CD8-positive, alpha-beta memory T cell (primary cell): ENCODE measurements at places on chromosomes 5 and 9. TPM values are rescaled to one million over a fixed set of nuclear protein-coding genes. Genes with fewer than 3 reads are reported as not detected.

DNA sequence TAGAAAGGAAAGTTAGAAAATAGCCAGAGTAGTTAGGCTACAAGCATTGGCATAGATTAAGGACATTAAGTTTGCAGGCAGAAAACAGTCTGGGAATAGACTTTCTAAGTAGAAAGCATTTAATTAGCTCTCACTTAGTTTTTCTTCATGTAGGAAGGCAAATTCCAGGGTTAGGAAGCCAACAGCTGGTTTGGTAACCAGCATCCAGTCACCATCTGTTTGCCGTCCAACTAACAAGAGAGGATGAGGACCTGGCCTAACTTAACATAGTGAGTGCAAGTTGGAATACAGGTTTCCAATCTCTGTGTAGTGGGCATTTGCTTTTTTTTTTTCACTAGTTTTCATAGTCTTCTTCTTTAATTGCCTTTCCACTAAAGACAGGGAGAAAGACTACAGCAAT, 121.7 kb upstream of the NR3C1 start:
- DNase-seq: no peak

GRCh38 chr9:121279776-121280388, 11.9 kb downstream of the GSN start:
- no peak for DNase-seq

- no peak for DNase-seq
These were observed 102.7 kb upstream of the CPEB4 start for GRCh38 chr5:173785400-173785799.

GRCh38 chr9:114928136-114928535, 2.3 kb downstream of the TNFSF8 start:
- DNase-seq: no peak

DNA sequence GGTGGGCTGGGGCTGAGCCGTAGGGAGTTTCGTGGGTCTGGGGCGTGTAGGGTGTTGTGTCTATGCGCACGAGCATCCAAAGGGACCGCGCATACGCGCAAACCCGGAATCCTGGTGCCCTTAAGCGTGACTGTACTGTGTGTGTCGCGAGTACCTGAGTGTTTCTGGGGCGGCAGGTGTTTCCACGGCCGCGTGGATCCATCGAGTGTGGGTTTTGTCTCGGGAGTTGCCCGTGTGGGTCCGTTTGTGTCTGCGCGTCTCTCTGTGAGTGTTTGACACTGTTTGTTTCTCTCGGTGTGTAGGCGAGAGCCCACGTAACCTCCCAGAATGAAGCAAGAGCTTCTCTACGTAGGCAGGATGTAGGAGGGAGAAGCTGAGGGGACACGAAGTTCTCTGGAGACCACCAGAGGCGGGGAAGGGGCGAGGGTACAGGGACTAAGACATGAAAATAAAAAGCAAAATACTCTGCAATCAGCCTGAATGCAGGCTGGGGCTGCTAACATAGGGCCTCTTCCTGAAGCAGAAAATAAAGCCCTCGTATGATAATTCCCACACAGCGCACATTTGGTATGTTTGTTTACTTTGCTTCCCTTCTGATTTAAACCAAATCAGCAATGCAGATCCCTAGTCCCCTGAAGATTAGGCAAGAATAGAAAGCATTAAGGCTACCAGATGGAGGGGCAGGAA, 588 bp upstream of the BRINP1 start:
- DNase-seq: no peak

SMC2 gene
- total RNA-seq: 53.0 TPM
